ENCODE measurements at places on chromosomes 2 and 18.

- DNase-seq = no peak
These were observed 410.3 kb downstream of the LRP1B start for GRCh38 chr2:141720476-141720875.

DNA sequence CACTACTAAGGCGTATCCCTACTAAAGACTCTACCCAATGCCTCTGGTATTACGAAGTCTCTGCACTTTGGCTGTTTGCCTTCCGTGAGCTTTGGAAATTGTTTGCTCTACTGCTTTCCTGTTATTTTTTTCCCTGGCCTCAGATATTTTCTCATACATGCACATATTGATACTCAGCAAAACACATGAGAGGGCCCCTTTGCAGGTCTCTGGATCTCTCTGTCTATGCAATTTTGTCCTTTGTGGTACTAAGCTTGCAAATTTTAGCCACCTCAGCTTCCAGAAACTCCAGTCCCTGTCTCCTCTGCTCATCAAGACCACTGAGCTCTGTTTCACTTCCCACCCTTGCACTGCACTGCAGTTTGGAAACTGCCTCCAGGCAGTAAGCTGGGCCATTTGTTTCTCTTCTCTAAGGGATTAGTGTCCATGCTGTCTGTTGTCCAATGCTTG is 46.6 kb downstream of the TAF1B start:
- DNase-seq = no peak

DNA sequence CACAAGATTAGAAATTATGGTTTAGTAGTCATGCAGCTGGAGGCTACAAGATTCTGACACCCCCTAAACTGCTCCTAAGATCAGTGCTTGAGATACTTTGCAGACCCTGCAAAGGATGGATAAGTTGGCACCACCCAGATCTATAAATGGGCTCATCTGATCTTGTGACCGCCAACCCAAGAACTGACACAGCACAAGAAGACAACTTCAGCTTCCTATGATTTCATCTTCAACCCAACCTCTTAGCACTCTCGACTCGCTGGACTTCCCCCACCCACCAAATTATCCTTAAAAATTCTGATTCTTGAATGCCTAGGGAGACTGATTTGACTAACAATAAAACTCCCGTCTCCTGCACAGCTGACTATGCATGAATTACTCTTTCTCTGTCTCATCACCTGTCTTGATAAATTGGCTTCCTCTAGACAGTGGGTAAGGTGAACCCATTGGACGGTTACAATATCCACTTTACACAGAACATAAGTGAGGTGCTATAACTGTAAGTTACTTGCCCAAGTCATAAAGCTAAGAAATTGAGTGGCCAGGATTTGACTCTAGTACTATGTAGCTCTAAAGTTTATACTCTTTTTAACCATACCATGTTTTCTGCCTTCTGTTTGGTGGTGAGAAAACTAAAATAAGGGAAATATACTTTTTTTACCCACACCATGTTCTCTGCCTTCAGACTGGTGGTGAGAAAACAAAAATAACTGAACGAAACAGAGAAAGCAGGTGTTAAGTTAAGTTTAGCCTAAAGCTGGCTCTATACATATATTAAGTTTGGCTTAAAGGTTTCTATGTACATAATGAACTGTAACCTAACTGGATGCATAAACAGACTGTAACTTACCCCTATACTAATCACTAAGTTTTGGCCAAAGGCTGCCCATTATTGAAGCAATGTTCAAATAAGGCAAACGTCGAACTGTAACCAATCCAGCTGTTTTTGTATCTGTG is 962.3 kb upstream of the NXPH2 start:
- no peak for DNase-seq

DNA sequence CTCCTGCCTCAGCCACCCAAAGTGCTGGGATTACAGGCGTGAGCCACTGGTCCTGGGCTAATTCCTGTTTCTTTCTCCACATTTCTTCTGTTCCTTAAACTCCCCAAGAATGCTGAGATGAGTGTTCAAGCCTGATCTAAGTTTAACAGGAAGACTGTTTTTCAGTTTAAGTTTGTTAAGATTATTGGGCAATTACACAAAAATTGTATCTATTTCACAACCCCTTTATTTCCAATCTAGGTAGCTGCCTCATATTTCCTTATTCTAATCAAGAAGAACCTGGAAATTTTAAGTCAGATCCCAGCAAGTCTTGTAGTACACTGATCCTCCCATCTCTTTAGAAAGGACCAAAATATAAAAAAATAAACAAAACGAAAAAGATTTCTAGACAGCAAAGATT is 11.7 kb downstream of the SFT2D3 start:
- DNase-seq = no peak
